Ovary (tissue), 10 donors: ENCODE measurements at places on chromosomes 12 and 14.

- H3K36me3 ChIP-seq: no peaks in the 10 kb centered on the region
- no peak overlapping the region for H3K4me3 ChIP-seq
- DNase-seq: no peak
- no peaks in the 10 kb centered on the region for H3K4me1 ChIP-seq
- H3K27ac ChIP-seq: no peak overlapping the region
- H3K27me3 ChIP-seq: no peaks in the 10 kb centered on the region
Observed at GRCh38 chr12:54159140-54159539, 29.6 kb downstream of the SMUG1 start.

GRCh38 chr14:98210045-98210672, 1061.8 kb downstream of the BCL11B start:
- no peaks in the 10 kb centered on the region for H3K4me1 ChIP-seq
- H3K27ac ChIP-seq: no peak overlapping the region
- H3K27me3 ChIP-seq: no peaks in the 10 kb centered on the region
- no peak for DNase-seq
- no peak overlapping the region for H3K4me3 ChIP-seq
- no peaks in the 10 kb centered on the region for H3K36me3 ChIP-seq

DNA sequence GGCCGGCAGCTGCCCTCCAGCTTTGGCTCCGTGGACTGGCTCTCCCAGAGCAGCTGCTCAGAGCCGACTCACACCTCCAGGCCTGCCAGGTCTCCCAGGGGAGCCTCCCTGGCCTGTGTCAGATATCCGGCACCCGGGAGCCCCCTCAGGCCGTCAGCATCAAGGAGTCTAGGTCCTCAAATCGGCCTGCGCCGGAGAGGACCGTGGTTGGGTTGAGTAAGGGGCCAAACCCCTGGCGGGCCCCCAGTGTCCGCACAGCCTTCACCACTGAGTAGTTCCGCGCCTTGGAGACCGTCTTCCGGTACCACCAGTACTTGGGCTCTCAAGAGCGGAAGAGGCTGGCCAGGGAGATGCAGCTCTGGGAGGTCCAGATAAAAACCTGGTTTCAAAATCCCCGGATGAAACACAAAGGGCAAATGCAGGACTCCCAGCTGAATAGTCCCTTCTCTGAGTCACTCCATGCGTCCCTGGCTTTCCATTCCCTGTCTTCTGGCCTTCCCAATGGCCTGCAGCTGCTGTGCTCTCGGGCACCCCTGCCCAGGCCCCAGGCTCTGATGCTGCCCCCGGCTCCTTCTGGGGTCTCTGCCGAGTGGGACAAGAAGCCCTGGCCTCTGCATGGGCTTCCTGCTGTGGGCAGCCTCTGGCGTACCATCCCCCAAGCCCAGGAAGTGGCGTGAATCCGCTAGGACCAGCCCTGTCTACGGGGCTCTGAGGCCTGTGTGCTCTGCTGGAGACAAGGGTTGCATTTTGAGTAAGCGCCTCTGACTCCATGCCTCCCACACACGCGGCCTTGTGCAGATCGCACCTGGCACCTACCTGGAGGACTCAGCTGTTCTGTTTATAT, 245.1 kb upstream of the ATXN7L3B start:
- H3K27me3 ChIP-seq: no peaks in the 10 kb centered on the region
- DNase-seq: no peak
- no peaks in the 10 kb centered on the region for H3K36me3 ChIP-seq

DNA sequence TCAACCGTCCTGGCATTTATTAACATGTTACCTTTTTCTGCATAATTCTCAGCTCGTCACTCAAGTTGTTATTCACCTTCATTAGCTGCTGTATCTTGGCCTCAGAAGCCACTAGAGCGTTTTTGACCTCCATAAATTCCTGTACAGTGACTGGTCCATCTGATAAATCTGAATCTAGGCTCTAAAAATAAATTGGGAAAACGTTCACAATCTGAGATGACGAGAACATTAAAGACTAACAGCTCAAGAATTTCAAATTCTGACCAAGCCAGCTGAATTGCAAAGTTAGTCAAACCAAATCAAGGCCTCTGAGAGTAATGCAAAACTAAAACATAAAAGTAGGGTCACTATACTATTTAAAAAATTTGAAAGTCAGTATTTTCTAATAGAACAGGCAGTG, 45.0 kb downstream of the GIT2 start:
- DNase-seq: no peak
- H3K27ac ChIP-seq: no peak overlapping the region
- H3K27me3 ChIP-seq: no peaks in the 10 kb centered on the region
- H3K36me3 ChIP-seq: no peaks in the 10 kb centered on the region
- H3K4me1 ChIP-seq: peaks cover 20% of the 10 kb centered on the region

GRCh38 chr12:132319359-132319950, 9.9 kb downstream of the GALNT9 start:
- H3K27me3 ChIP-seq: no peaks in the 10 kb centered on the region
- no peaks in the 10 kb centered on the region for H3K36me3 ChIP-seq
- H3K4me3 ChIP-seq: no peak overlapping the region
- H3K4me1 ChIP-seq: no peaks in the 10 kb centered on the region
- DNase-seq: no peak
